AG09319 (cell line): ENCODE measurements at places on chromosomes 5 and 9.

DNA sequence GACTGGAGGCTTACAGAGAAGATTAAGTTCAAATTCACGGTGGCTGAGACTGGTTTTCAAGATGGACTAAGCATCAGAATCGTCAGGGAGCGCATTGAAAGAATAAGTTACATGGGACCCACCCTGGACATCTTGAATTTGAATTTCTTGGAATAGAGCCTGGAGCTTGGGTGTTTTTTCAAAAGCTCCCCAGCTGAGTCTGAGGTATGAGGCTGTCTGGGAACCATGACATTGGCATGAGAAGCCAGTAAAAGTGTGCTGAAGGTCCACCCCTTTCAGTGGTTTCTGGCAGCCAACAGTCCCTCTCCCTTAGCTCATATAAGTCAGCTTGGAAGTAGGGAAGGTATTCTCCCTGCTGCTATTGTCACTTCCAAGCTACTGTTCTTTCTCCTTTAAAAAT, 97.8 kb downstream of the MAST4 start:
- no peak for DNase-seq

GRCh38 chr5:115738830-115739229, 77.6 kb downstream of the CDO1 start:
- DNase-seq: no peak

GRCh38 chr9:91882627-91883026, 67.4 kb downstream of the ROR2 start:
- DNase-seq: no peak

DNA sequence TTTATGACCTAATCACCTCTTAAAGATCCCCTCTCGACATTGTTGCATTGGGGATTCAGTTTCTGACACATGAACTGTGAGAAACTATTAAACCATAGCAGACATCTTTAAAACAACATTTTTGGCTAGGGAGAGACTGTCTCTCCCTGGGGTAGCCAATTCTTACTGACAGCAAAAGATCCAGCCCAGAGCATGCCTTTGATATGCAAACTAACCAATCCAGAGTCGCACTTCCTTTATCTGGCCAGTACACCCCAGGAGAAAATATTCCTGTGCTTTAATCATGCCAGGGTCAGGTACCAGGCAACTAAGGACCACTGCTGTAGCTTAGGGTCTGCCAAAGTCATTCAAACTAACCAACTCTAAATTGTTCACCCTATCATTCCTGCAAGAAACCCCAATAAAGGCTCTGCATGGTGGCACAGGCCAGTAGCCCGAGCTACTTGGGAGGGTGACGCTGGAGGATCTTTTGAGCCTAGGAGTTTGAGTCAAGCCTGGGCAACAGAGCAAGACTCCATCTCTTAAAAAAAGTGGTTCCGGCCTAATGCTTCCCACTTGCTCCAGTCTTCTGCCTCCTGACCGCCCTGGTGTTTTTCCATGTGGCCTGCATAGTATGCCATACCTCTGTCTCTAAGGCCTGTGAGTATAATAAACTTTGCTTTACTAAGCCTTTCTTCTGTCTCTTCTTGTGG, 62.3 kb upstream of the DAPK1 start:
- no peak for DNase-seq

DNA sequence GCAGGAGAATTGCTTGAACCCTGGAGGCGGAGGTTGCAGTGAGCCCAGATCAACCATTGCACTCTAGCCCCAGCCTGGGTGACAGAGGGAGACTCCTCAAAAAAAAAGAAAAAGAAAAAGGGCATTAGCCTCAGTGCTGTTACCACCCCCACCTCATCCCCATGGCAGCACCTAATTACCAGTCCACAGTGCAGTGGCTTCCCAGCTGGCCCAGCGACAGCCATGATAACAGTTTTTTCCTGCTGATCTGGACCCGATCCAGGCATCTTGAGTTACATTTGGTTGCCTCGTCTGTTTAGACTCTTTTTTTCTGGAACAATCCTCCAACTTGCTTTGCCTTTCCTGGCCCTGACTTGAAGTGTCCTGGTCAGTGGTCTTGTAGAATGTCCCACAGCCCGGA, 24.4 kb downstream of the NCS1 start:
- no peak for DNase-seq
